Stimulated activated CD4-positive, alpha-beta T cell treated with anti-CD3 and anti-CD28 coated beads, Interleukin-2, amount 100 ng/mL, for 24 hours (primary cell): ENCODE measurements at places on chromosomes 3 and 15.

DNA sequence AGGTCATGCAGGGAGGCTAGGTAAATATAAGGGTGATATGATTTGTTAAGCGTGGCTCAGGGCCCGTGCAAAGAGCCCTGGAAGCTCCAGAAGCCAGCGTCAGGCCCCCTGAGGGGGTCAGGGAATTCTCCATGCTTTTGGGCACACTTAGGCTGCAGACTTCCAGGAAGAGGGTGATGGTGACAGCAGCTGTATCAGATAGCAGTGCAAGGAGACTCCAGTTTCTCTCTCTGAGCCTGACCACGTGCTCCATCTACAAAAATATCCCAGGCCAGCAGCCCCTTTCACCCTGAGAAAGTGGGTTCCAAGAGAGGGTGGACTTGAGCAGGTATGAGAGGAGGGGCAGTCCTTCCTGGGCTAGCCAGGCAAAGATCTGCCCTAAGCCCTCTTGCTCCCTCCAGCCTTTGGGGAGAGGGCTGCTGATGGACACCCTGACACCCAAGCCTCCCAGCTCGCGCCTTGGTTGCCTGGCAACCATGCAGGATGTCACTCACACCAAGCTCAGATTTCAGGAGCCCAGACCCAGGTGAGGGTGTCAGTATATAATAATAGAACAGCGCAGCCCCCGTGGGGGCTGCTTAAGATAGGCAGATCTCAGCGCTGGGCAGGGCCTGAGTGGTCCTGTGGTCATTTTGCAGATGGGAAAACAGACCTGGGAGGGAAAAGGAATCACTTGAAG, 35.8 kb downstream of the ATP2B2 start:
- no peak for DNase-seq

GRCh38 chr3:18284716-18285115, 140.4 kb downstream of the SATB1 start:
- no peak for DNase-seq

- no peak for DNase-seq
Measured at GRCh38 chr3:16058521-16058920, 116.0 kb upstream of the GALNT15 start.

GRCh38 chr3:42844412-42844713, 31.3 kb downstream of the CYP8B1 start:
- DNase-seq = no peak

DNA sequence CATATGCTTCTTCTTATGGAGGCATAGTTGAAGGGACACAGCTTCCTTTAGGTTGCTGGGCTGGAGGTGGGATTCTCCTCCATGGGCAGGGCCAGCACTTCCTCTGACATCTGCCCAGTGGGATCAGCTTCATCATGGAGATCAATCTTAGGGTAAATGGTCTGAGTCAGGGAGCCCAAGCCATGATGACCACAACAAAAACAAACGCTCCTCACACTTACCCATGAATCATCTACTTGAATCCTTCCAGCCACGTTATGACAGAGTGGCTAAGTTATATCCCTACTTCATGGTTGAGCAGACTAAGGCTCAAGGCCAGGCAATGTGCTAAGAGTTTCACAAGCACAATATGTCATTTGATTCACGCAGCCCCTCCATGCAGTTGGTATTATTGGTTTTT, 87.2 kb upstream of the NMNAT3 start:
- no peak for DNase-seq

DNA sequence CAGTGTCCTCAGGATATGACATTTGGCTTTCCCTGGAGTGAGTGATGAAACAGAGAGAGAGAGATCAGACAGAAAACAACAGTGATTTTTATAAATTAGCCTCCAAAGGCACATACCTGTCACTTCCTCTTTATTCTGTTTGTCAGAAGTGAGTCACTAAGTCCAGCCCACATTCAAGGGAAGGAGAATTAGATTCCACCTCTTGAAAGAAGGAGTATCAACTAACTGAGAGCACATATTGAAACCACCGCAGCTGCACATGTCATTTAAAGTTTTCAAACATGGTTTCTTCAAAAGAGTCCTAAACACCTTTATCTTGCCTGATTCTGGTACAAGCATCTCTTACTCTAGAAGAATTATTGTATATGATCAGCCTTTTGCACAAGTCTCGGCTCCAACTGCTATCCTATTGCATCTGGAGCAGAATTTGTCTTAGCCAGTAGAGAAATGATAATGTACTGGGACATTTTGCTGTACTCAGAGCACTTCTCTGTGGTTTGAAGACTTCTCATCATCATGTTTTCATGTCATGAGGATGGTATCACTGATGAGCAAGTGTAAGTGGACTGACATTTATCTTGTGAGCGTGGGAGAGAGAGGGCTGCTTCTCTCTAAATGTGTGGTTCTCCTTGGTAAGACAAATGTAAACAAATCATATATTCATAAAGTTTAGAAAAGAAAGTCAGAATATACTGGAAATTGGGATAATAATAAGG, 338.9 kb upstream of the CFAP20DC start:
- peak; percentile 25 for DNase-seq

DNA sequence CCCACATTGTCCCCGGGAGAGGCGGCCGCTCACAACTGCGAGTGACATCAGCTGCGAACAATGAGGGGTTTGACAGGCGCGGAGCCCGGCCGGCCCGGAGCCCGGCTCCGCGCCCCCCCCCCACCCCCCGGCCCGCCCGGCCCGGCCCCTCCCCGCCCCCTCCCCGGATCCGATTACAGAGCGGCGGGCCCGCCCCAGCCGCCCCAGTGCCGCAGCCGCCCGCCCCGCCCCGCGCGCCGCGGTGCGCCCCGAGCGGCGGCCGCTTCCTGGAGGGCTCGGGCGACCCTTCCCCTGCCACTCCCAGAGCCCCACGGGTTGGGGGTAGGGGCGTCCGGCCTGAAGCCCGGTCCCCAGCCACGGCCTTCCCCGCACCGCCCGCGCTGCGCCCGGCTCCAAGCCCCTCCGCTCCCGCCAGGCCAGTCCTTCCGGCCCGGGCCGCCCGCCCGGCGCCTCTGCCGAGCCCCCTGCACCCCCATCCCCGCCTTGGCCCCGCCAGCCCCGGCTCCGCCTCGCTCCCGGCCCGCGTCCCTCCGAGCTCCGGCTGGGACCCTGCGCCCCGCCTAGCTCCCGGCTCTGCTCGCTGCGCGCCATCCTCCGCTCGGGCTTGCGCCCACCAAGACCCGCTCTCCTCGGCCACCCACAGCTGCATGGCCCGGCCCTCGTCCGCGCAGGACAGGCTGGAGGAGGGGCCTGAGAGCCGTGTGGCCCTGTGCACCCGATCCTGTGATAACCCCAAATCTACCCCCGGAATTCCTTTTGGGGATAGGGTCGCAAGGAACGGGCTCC, at the start of gene PCBP4:
Gene PCBP4, minus strand, starts transcription at position 71 of the 786 bp plus-strand sequence. CDS start 6,214 bp downstream, outside the sequence.
- DNase-seq = peak; percentile 41

DNA sequence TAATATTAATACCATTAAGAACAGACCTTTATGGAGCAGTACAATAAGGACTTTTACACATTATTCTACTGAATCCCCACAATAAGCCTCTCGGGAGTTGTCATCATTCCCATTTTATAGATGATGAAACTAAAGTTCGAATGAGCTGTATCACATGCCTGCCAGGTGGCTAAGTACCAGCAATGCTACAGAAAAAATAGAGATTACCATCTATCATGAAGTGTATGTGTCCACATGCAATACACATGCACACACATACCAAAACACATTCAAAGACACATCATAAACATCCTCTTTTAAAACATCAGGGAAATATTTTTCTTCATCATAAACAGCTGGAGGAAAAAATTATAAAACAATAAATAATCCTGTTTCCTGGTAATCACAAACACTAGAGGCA, 136.6 kb downstream of the SUCLG2 start:
- DNase-seq = no peak

DNA sequence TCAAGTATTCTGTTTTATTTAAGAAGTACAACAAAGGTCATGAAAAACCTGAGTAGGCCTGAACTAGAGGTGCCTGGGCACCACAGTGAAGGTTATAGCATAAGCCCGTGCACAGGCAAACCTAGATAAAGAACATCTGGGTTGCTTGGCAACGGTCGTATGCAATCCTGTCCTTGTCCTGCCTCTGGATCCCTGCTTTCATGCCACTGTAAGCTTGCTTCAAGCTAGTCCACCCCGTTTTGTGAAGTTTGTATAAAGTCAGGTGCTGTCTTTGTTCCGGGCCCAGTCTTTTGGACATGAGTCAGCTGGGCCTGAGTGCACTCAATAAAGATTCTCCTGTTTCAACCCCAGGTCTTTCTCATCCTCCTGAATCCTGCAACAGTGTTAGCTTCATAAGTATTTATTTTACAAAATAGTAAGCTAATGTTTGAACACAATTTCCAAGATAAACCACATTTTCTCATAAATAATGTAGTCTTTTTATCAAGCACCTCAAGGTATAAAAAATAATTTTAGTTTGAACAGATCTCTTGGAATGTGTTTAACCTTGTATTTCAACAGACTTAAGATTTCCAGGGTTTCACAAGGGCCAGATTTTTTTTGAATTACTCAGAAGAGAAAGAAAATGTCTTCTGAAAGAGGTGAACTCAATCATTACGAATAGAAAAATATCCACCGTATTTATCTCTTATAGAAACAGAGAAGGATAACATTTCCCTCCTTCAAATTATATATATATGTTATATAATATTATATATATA, 14.3 kb upstream of the SLC9C1 start:
- DNase-seq = no peak
